ENCODE measurements at places on chromosomes 12 and 14. TPM values are rescaled to one million over a fixed set of nuclear protein-coding genes. Genes with fewer than 3 reads are reported as not detected.
A peak's percentile ranks its signal among the peaks of the same experiment; 100 is the strongest.

- no peak for DNase-seq
Measured at GRCh38 chr12:60539592-60539991, 943.8 kb downstream of the SLC16A7 start.

Gene NEUROD4
- total RNA-seq, result not detected

Gene LRRC9
- not detected for total RNA-seq

DNA sequence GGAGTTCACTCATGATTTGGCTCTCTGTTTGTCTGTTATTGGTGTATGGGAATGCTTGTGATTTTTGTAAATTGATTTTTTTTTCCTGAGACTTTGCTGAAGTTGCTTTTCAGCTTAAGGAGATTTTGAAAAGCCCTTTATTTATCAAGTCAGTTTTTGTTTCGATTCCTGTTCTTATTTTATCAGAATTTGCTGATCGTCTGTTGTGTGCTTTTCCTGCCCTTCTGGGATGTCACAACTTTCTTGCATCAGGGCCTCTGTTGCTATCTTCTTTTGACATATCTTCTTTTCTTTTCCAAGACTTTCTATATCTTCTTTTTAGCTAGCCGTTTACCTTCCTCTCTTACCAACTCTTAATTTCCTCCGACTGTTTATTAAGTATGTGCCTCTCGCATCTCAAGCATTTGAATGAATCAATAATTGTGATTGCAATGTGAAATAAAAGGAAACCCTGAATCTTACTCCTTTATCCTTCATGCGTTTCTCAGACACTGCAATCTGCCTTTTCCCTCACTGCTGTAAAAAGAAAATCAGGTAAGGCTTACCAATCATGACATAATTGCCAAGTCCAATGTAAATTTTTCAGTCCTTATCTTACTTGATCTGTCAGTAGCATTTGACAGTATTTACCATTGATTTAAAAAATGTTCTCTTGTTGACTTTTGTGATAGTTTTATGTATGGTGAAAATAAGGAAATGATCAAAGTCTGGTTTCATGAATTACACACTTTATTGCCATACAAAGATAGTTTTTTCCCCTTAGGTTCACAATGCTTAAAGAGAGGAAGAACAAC is 53.0 kb downstream of the ETNK1 start:
- no peak for DNase-seq

GRCh38 chr12:27207615-27208413 is 36.3 kb upstream of the STK38L start:
- DNase-seq, result no peak

GRCh38 chr12:126651133-126651532 is 1585.9 kb downstream of the AACS start:
- DNase-seq, result no peak

GRCh38 chr12:132771126-132771838 is 9.7 kb upstream of the ANKLE2 start:
- no peak for DNase-seq

Gene RDH16
- 5.6 TPM for total RNA-seq

GRCh38 chr14:79084861-79085260 is 914.7 kb downstream of the NRXN3 start:
- DNase-seq, result no peak

DNA sequence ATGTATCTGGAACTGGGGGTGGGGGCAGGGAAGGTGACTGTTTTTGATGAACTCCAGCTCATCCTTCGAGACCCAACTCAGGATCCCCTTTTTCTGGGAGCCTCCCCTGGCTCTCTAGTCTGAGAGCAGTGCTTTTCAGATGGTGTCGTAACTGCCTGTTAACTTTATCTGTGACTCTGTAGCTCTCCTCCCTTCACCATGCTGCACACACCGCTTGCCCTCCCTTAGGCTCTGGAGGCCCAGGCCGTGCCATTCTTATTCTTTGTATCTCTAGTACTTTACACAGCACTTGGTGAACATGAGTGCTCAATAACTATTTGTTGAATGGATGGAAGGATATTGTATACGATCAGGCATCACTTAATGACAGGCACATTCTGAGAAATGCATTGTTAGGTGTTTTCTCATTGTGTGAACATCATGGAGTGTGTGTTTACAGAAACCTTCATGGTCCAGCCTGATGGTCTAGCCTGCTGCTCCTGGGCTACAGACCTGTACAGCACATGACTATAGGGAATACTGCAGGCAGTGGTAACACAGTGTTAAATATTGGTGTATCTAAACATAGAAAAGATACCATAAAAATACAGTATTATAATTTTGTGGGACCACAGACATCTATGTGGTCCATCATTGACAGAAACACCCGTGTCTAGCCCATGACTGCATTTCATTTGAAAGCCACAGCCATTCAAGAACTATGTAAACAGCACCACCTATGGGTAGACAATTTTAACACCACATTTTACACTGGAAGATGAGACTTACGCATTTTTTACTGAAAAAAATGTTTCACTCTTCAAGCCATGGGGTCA is 91.8 kb downstream of the EML1 start:
- no peak for DNase-seq

GRCh38 chr14:98651037-98651436 is 621.0 kb downstream of the BCL11B start:
- DNase-seq, result no peak

GRCh38 chr14:89899917-89900663 is 54.4 kb downstream of the EFCAB11 start:
- no peak for DNase-seq

- DNase-seq, result no peak
Measured at GRCh38 chr12:22856178-22856577, 231.2 kb downstream of the ETNK1 start.

- DNase-seq, result no peak
Measured at GRCh38 chr14:94026889-94027469, 839 bp downstream of the OTUB2 start.

DNA sequence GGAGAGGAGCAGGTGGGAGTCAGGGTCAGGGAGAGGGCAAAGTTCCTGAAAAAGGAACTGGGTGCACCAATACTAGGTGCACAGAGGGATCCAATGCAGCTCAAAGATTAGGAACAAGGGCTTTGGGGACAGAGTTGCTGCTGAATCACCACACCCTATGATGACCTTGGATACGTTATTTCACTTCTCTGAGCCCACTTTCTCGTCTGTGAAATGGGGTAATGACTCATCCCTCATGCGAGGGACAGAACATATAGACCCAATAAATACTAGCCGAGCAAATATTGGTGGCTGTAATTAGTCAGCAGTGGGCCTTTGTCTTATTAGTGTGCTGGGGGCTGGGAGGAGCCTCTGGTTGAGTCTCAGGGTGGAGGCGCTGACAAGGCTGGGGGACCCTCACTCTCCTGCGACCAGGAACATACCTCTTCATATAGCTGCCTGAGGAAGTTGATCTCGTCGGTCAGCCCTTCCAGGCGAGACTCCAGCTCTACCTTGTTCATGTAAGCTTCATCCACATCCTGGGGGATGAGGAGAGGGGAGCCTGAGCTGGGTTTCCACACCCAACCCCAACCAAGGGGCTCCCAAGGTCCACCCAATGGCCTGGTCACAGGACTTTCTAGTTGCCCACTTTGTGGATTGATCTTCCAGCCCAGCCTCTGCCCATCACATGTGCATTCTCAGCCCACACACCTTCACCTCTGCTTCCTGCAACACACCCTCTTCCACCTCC is 4.5 kb downstream of the KRT8 start:
- no peak for DNase-seq

Gene HCAR2
- 3.9 TPM for total RNA-seq

DNA sequence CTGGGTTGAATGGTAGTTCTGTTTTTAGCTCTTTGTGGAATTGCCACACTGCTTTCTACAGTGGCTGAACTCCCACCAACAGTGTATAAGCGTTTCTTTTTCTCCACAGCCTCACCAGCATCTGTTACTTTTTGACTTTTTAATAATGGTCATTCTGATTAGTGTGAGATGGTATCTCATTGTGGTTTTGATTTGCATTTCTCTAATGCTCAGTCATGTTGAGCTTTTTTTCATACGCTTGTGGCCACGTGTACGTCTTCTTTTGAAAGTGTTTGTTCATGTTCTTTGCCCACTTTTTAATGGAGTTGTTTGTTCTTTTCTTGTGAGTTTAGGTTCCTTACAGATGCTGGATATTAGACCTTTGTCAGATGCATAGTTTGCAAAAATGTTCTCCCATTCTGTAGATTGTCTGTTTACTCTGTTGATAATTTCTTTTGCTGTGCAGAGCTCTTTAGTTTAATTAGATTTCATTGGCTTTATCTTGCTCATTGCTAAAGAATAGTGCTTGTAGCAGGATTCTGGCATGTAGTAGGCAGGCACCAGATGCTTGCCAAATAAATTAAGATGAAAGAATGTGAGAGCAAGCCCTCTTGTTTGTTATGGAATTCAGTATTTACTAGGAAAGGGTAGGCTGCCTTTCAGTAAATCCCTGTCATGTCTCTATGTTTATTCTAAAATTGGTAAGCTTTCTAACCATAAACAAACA is 86.8 kb downstream of the PDE3A start:
- DNase-seq, result no peak

GRCh38 chr12:108342985-108343384 is 3.9 kb upstream of the CMKLR1 start:
- DNase-seq, result no peak

DNA sequence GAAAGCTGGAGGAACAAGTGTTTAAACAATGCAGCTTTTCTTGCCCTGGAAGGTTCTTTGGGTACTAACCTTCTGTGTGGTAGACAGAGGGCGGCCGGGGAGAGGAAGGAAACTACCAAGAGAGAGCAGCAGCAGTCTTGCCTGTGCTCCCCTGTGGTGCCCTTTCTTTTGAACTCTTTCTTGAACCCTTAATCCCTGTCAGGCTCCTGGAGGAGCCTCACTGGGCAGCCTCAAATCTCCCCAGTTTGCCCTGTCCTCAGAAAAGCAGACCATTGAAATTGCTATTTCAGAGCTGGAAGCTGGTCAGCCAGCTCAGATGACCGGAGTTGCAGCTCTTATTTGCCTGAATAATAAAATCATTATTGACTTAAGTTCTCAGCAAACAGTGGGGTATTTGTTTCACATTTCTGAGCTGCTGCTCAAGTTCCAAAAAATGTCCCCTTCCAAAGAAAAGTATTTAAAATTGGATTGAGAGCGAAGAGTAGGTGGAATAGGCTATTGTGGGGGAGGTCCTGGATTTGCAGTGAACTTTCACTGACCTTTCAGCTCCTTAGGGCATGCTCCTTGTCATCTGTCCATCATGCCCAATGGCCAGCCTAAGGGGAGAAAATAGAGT is 42.1 kb upstream of the RNASE3 start:
- DNase-seq, result no peak

GRCh38 chr14:90842726-90843125 is 26.5 kb upstream of the TTC7B start:
- DNase-seq, result no peak

- no peak for DNase-seq
Measured at GRCh38 chr14:51004801-51005526, 60.7 kb upstream of the PYGL start.

- peak; percentile 93 for DNase-seq
Measured at GRCh38 chr12:108854451-108855283, 2.7 kb downstream of the SSH1 start.

DNA sequence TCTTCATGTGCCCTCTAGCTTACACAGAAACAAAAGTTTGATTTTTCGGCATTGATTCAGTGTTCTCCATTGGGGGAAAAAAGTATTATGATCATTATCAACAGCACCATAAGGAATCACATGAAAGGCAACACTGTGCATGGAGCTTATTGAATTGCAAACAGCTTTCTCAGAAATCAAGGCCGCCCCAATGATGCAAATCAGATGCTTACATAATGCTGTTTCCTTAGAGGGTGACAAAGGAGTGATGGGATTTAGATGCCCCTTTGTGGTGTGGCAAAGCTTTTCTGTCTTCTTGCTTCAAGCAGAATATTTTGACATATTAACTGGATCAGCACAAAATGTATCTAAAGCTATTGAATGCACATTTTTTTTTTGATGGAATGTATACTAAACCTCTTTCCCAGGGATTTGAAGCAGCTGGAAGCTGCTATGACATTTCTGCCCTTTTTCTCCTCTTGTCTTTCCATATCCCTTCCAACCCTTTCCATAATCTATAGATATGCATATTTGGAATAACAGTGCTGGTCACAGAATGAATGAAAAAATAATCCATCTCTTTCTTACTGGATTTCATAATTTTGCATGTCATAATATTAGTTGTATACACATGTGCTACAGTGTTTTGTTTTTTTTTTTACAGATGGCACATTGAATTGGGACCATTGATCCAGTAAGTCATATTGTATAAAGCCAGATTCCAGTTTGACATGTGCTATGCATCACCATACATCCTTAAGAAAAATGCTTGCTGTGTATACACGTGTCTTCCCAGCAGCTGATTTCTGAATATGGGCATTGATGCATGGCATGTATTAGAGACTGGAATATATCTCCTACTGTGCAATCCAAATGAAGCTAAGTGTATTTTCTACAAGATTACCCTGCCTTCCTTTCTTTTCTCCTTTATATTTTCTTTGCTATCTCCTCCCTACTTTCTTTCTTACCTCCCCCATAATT is 259.7 kb upstream of the DCN start:
- DNase-seq, result no peak

DNA sequence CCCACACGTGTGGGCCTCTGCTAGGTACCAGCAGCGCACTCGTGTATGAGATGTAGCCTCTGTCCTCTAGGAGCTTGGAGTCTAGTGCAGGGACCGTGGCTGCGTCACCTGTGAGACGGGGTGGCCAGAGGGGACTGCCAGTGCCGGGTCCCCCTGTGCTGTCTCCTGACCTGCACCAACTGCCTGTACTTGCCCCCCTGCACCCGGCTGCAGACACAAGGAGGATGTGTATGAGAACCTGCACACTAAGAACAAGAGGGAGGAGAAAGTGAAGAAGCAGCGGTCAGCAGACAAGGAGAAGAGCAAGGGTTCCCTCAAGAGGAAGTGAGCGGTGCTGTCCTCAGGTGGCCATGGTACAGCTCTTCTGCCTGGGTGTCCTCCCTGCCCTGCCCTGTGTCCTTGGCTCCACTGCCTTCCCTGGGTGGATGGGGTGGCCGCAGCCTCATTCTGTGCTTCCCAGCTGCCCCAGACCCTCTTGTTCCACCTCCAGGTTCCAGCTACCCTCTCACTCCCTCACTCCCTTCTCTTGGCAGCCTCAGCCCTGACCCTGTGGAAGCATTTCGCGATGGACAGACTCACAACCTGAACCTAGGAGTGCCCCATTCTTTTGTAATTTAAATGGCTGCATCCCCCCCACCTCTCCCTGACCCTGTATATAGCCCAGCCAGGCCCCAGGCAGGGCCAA is 9.6 kb downstream of the PTPN6 start:
- peak; percentile 62 for DNase-seq

Gene SLC17A8
- total RNA-seq, result not detected

GRCh38 chr12:53452159-53453077 is 516 bp downstream of the PCBP2 start:
- DNase-seq, result peak; percentile 65

- no peak for DNase-seq
Measured at GRCh38 chr14:62304257-62304656, 542.0 kb downstream of the SNAPC1 start.

DNA sequence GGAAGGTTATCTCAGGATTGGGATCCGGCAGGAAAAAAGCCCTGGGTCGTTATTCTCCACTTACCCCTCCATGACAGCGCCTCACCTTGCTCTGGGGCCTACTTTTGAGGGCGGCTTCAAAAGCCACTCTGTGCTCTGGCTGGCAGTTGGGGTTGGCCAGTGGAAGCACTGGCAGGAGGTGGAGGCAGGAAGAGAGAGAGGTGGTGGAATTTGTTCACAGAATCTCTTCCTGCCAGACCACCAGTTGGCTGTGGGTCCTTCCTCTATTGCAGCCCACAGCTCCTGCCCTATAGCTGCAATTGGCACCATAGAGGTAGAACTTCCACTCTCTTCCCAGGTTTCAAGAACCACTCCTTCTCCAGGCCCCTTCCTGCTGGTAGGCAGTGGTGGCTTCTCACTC is 32.7 kb upstream of the SDR39U1 start:
- no peak for DNase-seq
